Aorta (tissue), 5 donors: ENCODE measurements at places on chromosomes 4 and X. TPM values are rescaled to one million over a fixed set of nuclear protein-coding genes. Genes with fewer than 3 reads are reported as not detected.

ELK1 gene
- 17.4 TPM for polyA plus RNA-seq

CLNK gene
- polyA plus RNA-seq, result not detected

SEPSECS gene
- polyA plus RNA-seq, result 3.3 TPM

SHOX gene
- 0.13 TPM for polyA plus RNA-seq

TCP11X2 gene
- not detected for polyA plus RNA-seq

KLHL4 gene
- not detected for polyA plus RNA-seq

NSUN7 gene
- polyA plus RNA-seq, result 0.75 TPM

CHIC1 gene
- polyA plus RNA-seq, result 4.5 TPM

F8A3 gene
- polyA plus RNA-seq, result not detected

TXK gene
- polyA plus RNA-seq, result 1.4 TPM

BEX5 gene
- polyA plus RNA-seq, result 15.0 TPM

FRG2 gene
- polyA plus RNA-seq, result not detected

FHDC1 gene
- 0.20 TPM for polyA plus RNA-seq

GABRG1 gene
- polyA plus RNA-seq, result not detected

RTL3 gene
- polyA plus RNA-seq, result 0.63 TPM

EDNRA gene
- 5.9 TPM for polyA plus RNA-seq

ESX1 gene
- not detected for polyA plus RNA-seq

RIPPLY1 gene
- not detected for polyA plus RNA-seq

DCTD gene
- 72.0 TPM for polyA plus RNA-seq

STATH gene
- polyA plus RNA-seq, result not detected

ENPEP gene
- polyA plus RNA-seq, result 4.3 TPM

TSC22D3 gene
- polyA plus RNA-seq, result 228 TPM

AMER1 gene
- polyA plus RNA-seq, result 1.0 TPM

PTTG2 gene
- 0.79 TPM for polyA plus RNA-seq

CXorf49 gene
- not detected for polyA plus RNA-seq

FATE1 gene
- polyA plus RNA-seq, result not detected
